Left ventricle myocardium inferior (tissue), 1 donor: ENCODE measurements at places on chromosomes 2 and 18. TPM values are rescaled to one million over a fixed set of nuclear protein-coding genes. Genes with fewer than 3 reads are reported as not detected.

DNA sequence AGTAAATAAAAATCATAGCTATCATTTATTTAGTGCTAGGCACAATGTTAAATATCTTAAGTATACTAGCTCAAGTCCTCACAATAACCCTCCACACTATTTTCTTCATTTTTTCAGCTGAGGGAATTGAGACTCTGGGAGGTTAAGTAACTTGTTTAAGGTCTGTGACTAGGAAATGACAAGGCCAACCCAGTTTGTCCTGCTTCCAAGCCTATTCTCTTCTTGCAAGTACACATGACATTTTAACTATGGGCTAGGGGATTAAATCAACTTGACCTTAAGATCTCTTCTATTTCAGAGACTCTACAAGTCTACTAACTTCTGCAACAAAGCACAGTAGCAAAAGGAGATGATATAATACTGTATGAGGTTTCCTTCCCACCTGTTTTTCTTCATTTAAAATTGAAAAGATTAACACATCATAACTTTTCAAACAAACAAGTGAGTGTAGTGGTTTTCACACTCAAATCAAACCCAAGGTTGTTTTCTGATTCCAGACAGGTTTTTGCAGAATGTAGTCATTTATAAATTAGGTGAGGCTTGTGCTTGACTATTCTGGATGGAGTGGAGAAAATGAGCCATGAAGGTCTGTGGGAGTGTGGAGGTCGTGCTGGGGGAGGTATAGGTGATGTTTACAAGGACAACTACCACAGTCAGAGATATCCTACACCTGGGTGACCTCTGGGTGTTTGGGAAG, 57.0 kb downstream of the CD28 start:
- DNase-seq, result no peak

DNA sequence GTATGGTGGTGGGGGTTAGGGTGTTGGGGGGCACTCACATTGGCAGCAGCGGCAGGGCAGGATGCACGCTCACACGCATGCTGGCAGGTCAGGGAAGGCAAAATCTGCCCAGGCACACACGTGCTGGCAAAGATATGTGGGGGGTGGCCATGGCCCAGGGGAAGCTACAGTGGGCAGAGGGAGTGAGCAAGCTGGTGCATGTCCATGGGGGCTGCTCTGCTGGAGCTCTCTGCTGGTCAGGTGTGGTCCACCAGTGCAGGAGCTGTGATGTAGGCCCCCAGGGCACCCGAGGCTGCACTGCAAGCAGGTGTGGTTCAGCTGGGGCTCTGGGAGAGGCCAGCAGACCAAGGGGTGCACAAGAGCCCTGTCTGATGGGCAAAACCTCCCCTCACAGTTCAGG, 491.5 kb upstream of the TNP1 start:
- no peak for DNase-seq

GRCh38 chr2:241842620-241843211, 16.0 kb downstream of the PDCD1 start:
- no peak for DNase-seq

SIGLEC15 gene
- 0.19 TPM for total RNA-seq

DNA sequence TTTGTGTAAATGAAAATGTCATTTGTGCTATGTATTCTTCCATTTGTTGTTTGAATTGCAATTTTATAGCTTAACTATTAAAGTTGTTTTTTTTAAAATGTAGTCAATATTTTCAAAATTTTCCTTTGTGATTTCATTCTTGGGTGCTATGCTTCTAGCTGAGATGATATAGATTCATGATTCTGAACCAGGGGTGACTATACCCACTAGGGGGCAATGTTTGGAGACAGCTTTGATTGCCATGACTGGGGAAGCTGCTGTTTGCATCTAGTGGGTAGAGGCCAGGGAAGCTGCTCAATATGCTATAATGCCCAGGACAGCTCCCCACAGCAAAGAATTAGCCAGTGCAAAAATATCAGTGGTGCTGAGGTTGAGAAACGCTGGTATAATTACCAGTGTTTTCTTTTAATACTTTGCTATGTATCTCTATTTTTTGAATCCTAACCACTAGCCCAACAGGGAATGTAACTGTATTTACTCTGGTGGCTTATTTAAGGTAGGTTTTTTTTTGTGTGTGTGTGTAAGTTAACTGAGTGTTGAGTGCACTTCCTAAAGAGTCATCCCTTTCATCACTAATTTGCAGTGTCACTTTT, 99.7 kb downstream of the MEP1B start:
- no peak for DNase-seq

GRCh38 chr2:225598426-225598825, 198.9 kb downstream of the NYAP2 start:
- DNase-seq, result no peak

DNA sequence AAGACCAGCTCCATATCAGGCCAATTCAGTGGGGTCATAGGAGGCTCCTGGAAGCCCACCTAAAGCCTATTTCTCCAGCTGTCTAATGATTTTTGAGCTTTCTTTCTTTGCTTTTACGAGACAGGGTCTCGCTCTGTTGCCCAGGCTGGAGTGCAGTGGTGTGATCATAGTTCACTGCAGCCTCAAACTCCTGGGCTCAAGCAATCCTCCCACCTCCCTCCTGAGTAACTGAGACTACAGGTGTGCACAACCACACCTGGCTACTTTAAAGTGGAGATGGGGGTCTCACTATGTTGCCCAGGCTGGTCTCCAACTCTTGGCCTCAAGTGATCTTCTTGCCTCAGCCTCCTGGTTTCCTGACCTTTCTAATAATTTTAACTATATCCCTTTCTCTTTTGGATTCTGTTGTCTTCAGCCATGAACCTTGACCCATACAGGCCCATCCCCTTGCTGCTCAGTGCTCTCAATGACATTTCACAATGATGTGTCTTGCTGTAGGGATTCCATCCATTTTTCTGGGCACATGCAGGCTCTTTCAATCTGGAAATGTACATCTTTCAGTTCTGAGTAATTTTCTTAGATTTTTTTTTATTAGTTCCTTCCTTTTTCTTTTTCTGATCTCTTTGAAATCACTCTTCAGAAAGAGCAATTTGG, 29.7 kb downstream of the GNLY start:
- DNase-seq, result no peak

DNA sequence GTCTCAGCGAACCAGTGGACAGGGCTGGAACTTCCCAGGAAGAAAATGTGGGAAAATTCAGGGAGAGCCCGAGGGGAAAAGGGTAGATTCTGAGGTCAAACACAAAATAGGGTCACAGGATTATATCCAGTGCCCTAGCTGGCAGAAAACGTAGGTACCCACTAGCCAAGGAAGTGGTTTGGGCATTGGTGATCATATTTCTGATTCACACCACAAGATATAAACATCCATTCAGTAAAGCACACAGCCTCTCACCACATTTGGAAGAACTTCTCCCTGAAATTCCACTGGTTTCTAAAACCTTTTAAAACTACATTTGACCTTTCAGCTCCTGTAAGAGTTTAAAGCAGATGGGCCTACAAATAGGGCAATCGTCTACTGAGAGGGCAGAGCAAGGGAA, 186.9 kb downstream of the TTC32 start:
- DNase-seq, result no peak

DNA sequence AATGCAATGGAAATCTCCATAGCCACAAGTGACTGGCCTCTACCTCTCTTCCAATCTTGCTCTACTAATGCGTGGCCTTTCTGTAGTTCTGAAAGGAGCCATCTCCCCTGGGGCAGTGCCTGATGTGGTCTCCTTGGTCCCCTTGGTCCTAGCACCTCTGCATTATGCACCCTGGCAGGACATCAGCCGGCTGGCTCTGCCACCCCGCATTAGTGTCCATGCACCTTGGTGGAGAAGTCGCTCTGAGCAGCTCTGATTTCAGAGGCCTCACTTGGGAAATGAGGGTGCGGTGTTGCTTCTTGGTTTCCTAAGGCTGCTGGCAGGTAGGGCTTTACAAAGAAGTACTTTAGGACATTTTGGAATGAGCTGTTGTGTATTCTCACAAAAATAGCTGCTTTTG, 317.9 kb downstream of the GBX2 start:
- DNase-seq, result no peak

EVX2 gene
- not detected for total RNA-seq

TLX2 gene
- total RNA-seq, result not detected
